Stimulated activated naive CD8-positive, alpha-beta T cell treated with anti-CD3 and anti-CD28 coated beads, Interleukin-15, amount 100 ng/mL, for 72 hours (primary cell): ENCODE measurements at places on chromosomes 3 and 15.

DNA sequence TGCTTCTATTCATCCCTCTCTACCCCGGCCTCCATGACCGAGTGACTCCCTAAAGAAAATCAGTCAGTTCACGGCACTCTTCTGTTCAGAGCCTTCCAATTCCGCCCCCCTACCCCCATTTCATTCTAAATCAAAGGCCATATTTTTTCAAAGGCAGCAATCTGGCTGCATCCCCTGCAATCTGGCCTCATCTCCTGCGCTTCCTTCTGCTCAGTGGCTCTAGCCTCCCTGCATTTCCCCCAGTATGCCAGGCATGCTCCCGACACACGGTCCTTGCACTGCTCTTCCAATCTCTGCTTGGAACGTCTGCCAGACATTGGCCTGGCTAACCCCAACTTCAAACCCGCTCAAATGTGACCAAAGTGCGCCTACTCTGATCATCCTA, 67.7 kb downstream of the EXOG start:
- DNase-seq, result no peak

DNA sequence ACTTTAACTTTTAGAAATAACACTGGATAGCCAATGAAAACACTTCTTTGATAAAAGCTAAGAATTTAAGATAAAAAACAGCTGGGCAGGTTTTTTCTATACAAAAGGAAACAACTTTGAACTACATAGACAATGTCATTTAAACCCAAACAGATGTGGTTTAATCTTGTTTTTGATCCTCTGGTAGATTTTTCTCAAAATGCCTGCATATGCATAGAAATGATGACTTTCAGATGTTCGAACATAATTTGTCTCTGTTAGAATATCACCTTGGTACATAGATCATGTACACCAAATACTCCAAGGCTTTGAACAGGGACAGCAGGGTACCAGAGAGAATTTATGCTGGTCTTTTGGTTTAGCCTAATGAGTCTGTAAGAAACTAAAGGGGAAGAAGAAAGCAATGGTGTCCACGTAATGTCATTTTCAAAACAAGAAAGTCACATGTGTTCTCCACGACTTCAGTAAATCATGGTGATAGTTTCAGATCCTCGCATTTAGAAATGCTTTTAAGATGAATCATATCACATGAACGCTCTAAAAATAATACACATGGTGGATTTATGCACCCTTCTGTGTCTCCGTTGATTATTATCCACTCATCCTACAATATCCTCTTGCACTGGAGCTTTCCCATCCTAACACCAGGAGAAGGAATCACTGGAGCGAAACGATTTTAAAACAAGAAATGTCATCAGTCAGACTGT, 160.1 kb upstream of the PDZRN3 start:
- DNase-seq, result no peak

GRCh38 chr3:185656321-185656840, 70.3 kb downstream of the SENP2 start:
- no peak for DNase-seq

GRCh38 chr3:196215493-196216020, 777 bp upstream of the SLC51A start:
- no peak for DNase-seq

DNA sequence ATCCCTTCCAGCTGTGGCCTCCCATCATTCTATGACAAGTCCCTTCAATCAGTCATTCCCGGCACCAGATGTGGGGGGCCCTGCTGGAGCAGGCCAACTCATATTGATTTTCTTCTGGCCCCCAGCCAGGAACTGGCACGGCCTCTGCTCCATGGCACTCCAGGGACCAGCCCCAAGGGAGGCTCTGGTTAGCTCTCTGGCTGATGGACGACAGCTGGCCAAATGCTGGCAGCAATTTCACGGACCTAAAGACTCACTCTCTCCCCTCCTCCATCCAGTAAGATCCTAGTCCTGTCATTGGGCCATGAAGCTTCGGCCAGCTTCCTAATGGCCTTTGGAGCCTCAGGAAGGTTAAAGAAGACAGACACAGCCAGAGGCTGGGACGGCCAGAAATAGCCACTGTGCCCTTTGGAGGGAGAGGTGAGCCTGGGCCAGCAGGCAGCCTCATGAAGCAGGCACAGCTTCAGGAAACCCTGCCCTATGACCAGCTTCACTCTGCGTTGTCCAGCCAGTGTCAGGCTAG, 131.0 kb downstream of the MEX3B start:
- DNase-seq, result no peak
